Adipocyte (in vitro differentiated cells): ENCODE measurements at places on chromosomes 11 and 22.
A peak's percentile ranks its signal among the peaks of the same experiment; 100 is the strongest.

- DNase-seq: no peak
Measured at GRCh38 chr11:72670041-72670440, 4.2 kb downstream of the PDE2A start.

GRCh38 chr11:27464909-27465308 is 7.7 kb downstream of the LGR4 start:
- DNase-seq: no peak

GRCh38 chr11:65854161-65854592 is 3.8 kb downstream of the CFL1 start:
- no peak for DNase-seq

- DNase-seq: no peak
Measured at GRCh38 chr22:44535362-44536095, 37.5 kb upstream of the RTL6 start.

DNA sequence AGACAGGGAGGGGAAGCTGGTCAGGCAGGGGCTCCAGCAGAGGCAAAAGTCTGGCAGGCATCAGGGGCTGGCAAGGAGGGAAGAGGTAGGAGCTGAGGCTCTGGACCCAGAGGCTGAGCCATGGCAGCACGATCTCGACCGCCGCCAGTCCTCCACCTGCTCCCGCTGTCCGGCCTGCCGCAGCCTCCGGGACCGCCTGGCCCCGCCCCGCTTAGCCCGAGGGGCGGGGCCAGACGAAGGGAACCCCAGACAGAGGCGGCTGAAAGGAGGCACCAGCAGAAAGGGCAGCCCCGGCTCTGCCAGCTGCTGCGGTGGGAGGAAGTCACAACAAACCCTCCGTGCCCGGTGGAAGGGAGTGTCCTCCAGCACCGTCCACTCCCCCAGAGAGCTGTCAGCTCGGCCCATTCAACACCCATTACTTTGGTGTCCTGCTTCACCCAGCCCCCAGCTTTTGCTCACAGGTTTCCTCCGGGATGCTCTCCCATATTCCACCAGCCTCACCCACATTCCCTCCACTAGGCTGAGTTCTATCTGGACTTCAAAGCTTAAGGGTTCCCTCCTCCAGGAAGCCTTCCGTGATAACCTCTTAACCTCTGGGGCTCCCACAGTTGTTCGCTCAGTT is at the start of gene MFNG:
Gene MFNG, minus strand, starts transcription at position 161 of the 622 bp plus-strand sequence. CDS start 207 bp downstream, outside the sequence.
- DNase-seq: peak; percentile 62

DNA sequence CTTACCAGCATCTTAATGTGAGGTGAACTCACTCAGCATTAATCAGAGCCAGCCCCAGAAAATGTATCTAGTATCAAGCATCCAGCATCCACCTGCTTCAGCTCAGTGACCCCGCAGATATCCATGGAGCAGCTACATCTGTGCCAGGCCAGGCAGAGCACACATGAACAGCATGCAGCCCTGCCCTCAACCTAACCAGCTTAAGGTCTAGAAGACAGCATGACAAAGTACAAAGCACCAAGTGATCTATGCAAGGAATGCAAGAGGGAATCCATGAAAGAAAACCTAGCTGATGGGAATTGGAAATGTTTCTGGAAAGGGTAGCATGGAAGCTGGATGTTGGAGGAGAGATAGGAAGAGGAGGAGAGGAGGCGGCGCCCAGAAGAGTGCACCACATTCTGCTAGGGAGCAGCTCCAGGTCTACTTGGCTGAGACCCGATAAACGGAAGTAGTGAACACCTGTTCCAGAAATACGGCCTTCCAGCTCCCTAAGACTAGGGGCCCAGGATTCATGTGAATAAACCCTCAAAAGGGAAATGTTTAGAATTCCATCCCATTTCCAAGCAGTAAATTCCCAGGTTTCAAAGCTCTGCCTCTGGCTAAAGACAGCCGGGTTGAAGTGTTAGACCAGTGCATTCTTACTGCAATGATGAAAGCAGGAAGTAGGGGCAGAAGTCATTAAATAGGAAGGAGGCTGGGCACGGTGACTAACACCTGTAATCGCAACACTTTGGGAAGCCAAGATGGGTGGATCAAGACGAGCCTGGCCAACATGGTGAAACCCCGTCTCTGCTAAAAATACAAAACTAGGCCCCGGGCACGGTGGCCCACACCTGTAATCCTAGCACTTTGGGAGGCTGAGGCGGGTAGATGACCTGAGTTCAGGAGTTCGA is 23.5 kb upstream of the L3MBTL2 start:
- no peak for DNase-seq

GRCh38 chr11:112024178-112024772 is 933 bp upstream of the DLAT start:
- no peak for DNase-seq

GRCh38 chr11:76695133-76695532 is 24.6 kb upstream of the LRRC32 start:
- DNase-seq: no peak

- DNase-seq: no peak
Measured at GRCh38 chr11:32418836-32419235, 16.5 kb downstream of the WT1 start.

GRCh38 chr11:116177521-116178210 is 595.1 kb downstream of the BUD13 start:
- DNase-seq: no peak

GRCh38 chr22:30948930-30949342 is 19.6 kb downstream of the MORC2 start:
- no peak for DNase-seq

DNA sequence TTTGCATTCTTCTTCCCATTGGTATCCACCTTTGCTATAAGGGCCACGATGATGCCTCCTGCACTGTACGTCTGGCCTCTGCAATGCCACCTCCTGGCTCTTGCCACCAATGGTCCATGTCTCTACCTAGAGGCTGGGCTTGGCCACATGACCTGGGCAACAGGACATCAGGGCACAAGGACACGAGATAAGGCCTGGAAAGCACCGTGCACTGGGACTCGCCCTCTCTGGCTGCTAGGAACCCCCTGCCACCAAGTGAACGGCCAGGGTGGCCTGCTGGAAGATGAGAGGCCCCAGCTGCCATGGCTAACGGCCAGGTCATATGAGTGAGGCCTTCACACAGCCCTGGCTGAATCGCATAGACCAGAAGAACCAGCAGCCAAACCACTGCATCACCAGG is 87.4 kb downstream of the TRMU start:
- no peak for DNase-seq

DNA sequence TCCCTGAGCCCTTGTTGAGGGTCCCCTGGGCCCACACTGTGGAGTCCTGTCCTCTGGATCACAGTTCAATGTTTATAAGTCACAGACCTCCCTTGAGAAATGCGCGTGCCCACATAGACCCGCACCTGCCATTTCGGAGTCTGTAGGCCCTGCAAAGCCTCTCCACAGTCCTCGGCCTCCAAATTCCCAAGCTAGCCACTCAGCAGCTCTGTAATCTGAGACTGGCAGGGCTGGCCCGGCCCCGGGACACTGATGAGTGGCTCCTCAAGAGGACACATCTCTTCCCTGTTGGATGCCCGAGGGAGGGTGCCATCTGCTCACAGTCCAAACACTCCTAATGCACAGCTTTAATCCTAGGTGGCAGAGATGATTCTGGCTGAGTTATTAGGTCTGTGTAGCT is 39.1 kb downstream of the B3GAT1 start:
- no peak for DNase-seq

DNA sequence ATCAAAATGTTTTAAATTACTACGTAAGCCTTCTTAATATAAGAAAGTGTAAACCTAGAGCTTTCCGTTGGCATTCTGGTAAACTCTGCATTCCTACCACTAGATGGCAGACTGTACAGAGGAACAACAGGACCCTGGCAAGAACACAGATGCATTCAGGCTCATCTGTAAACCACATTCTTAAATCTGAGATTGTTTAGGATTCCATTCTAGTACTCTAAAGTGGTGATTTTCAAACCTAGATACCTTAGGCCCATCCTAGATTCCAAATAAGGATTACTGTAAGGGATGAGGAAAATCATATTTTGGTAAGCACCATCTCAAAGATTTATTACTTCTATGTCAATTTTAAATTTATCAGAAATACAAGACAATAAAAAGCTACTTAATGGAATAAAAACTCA is 26.9 kb downstream of the PICALM start:
- peak; percentile 96 for DNase-seq

DNA sequence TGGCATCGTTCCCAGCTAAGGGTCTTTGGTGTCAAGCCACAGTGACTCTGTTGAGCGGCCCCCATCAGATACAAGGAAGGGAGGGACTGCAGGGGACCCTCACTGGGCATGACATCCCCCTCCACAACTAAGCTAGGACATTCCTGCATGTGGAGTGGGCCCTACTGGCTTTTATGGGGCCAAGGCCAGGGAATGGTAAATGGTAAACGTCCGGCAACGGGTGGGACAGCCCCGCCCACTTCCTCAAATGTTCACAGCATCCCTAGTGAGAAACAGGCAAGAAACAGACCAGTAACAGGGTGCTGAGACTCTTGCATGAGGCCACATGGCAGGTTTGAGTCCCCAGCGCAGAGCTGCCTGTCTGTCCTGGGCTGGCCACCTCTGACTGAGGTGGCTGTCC is 4.4 kb downstream of the TMPRSS6 start:
- DNase-seq: no peak

GRCh38 chr11:75921808-75922207 is 106.8 kb downstream of the UVRAG start:
- no peak for DNase-seq

DNA sequence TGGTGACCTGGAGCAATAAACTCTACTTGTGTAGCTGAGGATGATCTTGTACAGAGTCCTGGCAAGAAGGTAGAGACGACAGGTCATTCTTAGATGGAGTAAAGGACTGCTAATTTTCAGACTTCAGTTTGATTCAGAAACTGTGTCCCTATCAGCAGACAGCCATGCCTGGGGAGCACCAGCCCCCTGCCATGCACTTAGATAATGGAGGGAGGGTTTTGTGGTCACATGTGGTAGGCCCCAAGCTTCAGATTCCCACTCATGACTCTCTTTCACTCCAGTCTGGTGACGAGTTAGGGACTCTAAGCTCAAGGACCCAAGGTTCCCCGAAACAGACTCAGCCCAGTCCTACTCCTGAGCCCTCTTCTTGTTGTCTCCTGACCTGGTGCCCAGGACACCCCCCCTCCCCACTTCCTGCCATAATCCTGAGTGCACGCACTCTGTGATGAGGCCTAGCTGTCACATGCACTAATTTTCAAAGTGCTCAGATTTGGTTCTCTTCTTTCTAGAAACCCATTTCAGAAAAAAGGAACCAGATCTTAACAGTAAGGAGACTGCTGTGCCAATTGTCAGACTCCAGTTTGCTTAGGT is 10.2 kb upstream of the AMPD3 start:
- no peak for DNase-seq

DNA sequence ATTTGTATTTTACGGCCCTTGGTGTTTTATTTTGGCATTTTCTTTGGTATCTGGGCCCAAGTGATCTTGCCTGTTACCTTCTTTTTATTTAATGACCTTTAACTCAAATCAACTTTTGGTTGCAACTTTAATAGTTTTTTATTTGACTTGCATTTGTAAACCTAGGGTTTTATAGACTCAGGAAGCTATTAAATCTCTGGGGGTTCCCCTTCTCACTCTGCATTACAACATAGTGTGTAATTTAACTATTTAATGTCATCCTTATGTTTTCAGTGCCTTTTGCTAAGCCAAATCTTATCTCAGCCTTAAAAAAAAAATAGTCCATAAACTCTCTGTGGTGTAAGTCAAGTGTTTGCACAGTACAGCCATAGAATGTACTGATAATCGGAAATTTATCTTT is 3.4 kb downstream of the FJX1 start:
- DNase-seq: no peak

GRCh38 chr22:21029486-21030025 is 2.8 kb downstream of the SLC7A4 start:
- no peak for DNase-seq

DNA sequence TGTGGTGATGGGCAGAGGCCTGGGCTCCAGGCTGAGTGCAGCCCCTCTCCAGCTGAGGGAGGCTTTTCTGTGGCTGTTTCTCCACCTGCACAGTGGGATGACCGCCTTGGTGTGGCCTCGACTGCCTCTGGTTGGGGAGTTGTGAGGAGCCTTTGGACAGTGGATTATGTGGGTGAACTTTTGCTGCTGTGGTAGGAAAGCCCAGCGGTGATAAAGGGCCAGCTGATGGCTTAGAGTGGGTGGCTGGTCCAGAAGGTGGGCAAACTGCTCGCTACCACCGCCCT is 1.4 kb upstream of the ESRRA start:
- no peak for DNase-seq

DNA sequence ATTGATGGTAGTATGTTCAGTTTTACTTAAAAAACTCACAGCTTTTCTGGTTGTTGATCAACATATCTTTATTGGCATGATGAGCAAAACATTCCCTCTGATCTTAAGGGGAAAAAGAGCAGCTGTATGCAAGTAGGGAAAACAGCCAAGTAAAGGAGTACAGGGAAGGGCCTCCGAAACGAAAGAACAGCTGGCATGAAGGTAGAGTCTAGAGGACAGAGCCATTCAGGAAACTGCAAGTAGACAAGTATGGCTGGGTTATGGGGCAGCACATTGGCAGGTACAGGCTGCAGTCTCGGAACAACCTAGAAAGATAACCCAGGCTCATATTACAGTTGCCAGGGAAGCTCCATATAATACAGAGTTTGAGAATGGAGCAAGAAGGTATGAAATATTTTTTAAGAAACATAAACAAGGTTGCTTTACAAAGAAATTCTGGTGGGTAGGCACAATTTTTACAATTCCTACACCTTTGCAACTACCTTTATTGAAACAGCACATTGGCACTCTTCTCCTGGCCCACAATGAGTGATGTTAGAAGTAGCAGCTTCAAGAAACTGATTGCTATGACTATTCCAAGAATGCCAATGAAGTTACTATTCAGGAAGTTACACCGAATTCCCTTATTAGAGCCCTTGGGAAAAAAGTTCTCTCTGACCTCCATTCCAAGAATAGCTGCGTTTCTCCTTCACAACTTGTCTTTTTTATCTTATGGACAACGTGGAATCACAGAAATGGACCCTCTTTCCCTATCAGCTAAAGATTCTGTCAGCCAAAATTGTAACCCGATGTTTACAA is 45.2 kb downstream of the LGR4 start:
- DNase-seq: peak; percentile 19

DNA sequence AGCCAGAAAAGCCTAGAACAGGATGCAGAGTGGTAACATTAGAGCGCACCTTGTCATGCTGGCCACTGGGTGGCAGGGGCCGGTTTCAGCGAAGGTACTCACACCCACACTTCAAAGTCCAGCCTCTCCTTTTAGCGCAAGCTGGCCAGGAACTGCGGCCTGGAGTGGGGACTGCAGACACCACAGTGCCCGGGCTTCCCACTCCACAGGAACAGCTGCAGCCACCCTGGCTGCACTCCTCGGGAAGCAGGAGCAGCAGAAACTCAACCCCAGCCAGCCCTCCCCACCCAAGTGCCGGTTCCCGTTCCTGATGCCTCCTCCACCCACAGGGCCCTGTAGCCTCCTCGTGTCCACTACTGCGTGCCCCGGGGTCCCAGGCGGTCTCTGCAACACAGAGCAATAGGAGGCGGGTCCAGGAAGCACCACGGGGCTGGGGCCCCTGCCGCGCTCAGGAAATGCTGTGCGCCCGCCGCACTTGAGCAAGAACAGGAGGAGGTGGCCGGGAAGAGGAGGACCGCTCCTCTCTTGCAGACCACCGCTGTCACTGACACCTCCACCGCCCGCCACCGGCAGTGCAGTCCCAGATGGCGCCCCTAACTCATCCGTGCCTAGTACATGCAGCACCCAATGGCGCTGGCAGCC is 2.2 kb downstream of the RFPL2 start:
- DNase-seq: peak; percentile 52

- no peak for DNase-seq
Measured at GRCh38 chr11:73830261-73830660, 42.6 kb downstream of the MRPL48 start.

- no peak for DNase-seq
Measured at GRCh38 chr11:96254854-96255253, 88.1 kb downstream of the MAML2 start.
